ENCODE measurements at places on chromosomes 3 and 15. TPM values are rescaled to one million over a fixed set of nuclear protein-coding genes. Genes with fewer than 3 reads are reported as not detected.

DNA sequence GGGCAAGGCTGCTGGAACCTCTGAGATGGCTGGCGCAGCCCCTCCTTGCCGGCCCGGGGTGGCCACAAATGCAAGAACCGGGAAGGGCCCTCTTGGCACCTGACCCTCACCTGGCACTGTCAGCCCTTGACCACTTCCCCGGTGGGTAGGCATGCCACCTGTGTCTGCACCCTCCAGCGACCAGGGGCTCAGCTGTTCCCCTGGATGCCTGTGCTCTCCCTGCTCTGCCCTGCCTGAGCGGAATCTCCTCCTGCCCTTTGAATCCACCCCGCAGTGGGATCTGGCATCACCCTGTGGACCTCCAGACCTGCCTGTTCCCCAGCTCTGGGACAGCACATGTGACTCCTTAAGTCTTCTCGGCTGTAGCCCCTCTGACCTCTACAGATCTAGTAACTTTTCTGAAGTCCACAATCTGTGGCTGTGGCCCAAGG, 26.1 kb upstream of the FGD5 start:
- no peak for DNase-seq

- no peak for DNase-seq
Observed at GRCh38 chr15:92900731-92901071, 577 bp downstream of the CHD2 start.

GRCh38 chr15:60679256-60679655, 200.3 kb upstream of the ICE2 start:
- DNase-seq, result peak; percentile 81

GRCh38 chr3:148168347-148168746, 529.4 kb upstream of the AGTR1 start:
- DNase-seq, result no peak

DNA sequence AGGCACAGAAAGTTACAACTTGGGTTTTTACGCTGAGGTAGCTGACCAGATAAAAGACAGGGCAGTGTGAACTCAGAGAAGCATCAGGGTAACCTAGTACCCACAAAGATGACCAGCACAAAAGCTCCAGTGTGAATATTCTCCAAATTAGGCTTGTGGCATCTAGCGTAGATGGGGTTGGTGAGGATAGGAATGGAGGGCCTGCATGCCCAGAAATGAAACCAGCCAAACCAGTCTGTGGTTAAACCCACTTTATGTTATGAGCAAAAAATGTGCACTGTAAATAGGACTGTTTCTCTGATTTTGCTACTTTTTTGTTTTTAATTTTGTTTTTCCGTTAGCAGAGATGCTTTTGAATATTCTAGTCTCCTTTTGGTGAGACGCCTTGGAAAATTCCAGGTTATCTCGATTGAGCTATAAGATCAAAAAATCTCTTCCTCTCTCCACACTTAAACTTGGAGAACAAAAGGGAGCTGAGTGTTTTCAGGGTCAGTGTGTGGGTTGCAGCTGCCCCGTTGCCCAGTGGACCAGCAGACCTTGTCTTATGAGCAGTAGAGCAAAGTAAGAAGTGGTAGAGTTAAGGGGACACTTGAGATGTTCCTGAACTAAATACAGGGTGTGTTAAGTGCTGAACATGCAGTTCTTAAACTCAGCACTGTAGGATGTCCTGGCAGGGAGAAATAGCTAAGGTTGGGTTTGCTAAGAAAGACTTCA, 132.9 kb downstream of the C3orf38 start:
- DNase-seq, result no peak

- DNase-seq, result no peak
Observed at GRCh38 chr3:170553788-170554757, 31.8 kb downstream of the SLC7A14 start.

- DNase-seq, result no peak
Observed at GRCh38 chr15:90593499-90594158, 63.9 kb downstream of the CRTC3 start.

TBC1D21 gene
- not detected for total RNA-seq

ARHGEF3 gene
- total RNA-seq, result 5.5 TPM

UBAP1L gene
- 2.3 TPM for total RNA-seq

SAMMSON gene
- total RNA-seq, result not detected

TNNC1 gene
- total RNA-seq, result 1.3 TPM

TEX264 gene
- 37.7 TPM for total RNA-seq
